Large intestine (tissue), 12 donors: ENCODE measurements at places on chromosomes 4 and X.

- H3K4me3 ChIP-seq: no peak overlapping the region
- no peak for DNase-seq
- no peaks in the 10 kb centered on the region for H3K27me3 ChIP-seq
- no peak overlapping the region for H3K27ac ChIP-seq
- no peaks in the 10 kb centered on the region for H3K36me3 ChIP-seq
These were observed 772.7 kb upstream of the EPHA5 start for GRCh38 chr4:66443008-66443407.

DNA sequence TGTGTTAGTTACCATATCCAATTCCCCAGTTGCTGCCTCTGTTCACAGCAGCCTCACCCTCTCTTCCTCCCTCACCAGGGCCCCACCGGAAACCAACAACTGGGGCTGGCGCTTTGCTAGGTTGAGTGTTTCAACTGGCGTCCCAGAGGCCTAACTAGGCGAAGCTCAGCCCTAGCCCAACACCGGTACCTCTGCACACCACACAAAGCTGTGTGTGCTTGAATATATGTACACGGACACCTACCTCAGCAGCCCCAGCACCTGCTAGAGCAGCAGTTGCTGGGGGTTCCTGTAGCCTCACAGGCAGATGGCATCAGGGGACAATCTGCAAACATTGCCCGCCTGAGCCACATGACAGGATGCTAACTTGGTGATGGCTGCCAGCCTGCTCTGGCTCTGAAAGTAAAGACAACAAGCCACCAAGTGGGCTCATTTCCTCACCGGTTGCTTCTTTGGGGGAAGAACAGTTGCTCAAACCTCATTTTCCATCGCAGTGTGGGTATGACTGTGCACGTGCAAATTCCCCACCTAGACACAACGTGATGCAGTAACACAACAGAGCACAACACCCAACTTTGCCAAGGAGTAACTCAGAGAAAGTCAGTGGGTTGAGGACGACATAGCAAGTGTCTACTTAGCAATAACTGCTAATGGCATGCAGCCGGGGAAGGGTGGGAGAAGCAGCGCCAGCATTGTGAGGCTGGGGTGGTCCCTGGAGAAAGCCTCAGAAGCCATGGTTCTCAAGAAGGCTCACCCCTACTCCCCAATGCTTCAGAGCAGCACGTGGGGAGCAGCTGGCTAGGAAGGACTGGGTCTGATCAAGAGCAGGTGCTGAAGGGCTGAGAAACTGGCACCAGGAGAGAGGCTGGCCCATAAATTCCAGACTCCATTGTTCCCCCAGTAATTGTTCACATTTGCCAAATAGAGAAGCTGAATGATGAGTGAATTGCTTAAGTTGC is 139.5 kb downstream of the SH3KBP1 start:
- DNase-seq: no peak
- H3K36me3 ChIP-seq: no peaks in the 10 kb centered on the region
- no peaks in the 10 kb centered on the region for H3K27me3 ChIP-seq

DNA sequence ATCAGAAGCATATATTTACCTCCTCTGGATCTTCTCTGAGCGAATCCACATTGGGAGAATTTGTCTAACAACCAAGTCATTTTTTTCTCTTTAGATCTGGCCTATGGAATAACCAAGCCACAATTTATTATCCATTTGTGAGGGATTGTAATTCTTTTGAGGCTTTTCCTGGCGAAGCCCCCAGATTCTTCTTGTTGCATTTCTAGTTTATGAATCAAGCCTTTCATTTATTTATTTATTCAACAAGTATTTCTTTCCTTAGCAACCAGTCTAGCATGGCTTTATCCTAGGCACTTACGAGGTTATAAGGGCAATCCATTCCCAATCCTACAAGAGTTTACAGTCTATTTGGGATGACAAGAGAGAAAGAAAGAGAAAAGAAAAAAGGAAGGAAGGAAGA is 18.4 kb upstream of the FNIP2 start:
- H3K4me3 ChIP-seq: no peak overlapping the region
- H3K4me1 ChIP-seq: no peaks in the 10 kb centered on the region
- no peaks in the 10 kb centered on the region for H3K36me3 ChIP-seq
- no peak for DNase-seq

DNA sequence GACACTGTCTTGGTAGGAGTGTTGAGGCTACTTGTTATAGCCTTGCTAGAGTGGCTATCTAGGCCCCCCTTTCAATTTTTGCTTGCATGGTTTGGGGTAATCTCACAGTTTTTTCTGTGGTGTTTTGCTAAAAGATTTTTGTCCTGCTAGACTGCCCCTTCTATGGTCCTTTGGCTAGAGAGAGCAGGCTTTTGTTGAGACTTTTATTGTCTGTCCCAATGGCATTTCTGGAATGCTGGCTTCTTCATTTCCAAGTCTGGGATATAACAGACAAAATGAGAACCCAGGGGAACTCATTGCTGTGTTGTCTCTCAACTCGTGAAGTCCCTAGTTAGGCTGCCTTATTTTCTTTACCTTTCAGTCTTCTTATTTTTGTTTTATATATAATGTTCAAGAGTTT is 160.2 kb upstream of the ZC4H2 start:
- no peak overlapping the region for H3K4me3 ChIP-seq
- H3K4me1 ChIP-seq: no peaks in the 10 kb centered on the region
- H3K36me3 ChIP-seq: no peaks in the 10 kb centered on the region
- H3K27me3 ChIP-seq: no peaks in the 10 kb centered on the region

- H3K27ac ChIP-seq: no peak overlapping the region
- H3K27me3 ChIP-seq: no peaks in the 10 kb centered on the region
These were observed 72.4 kb upstream of the TLR2 start for GRCh38 chr4:153611679-153612078.
